Type B pancreatic cell (in vitro differentiated cells): ENCODE measurements at places on chromosomes 11 and 22.

- H3K27me3 ChIP-seq, result peaks cover 3% of the 10 kb centered on the region
- no peak for DNase-seq
- H3K36me3 ChIP-seq, result peaks cover 6% of the 10 kb centered on the region
- H3K4me1 ChIP-seq, result peaks cover 20% of the 10 kb centered on the region
- H3K4me3 ChIP-seq, result no peak overlapping the region
Observed at GRCh38 chr22:25496396-25497064, 67.9 kb upstream of the GRK3 start.

GRCh38 chr22:39809772-39810557, 83.6 kb downstream of the ENTHD1 start:
- no peak for DNase-seq
- peaks cover 38% of the 10 kb centered on the region for H3K27me3 ChIP-seq
- H3K4me1 ChIP-seq, result no peaks in the 10 kb centered on the region
- H3K36me3 ChIP-seq, result no peaks in the 10 kb centered on the region

GRCh38 chr11:62116451-62116850, 7.4 kb upstream of the INCENP start:
- H3K27me3 ChIP-seq, result no peaks in the 10 kb centered on the region
- H3K4me3 ChIP-seq, result no peak overlapping the region
- H3K4me1 ChIP-seq, result no peaks in the 10 kb centered on the region
- no peak for DNase-seq
- no peak overlapping the region for H3K27ac ChIP-seq

GRCh38 chr11:111349191-111349695, 29.8 kb downstream of the POU2AF1 start:
- no peaks in the 10 kb centered on the region for H3K27me3 ChIP-seq
- no peak overlapping the region for H3K4me3 ChIP-seq
- H3K36me3 ChIP-seq, result no peaks in the 10 kb centered on the region
- no peak overlapping the region for H3K27ac ChIP-seq
- peaks cover 21% of the 10 kb centered on the region for H3K4me1 ChIP-seq

GRCh38 chr11:120326845-120327281, 1.8 kb downstream of the TLCD5 start:
- DNase-seq, result no peak
- H3K4me1 ChIP-seq, result peaks cover 22% of the 10 kb centered on the region
- no peak overlapping the region for H3K27ac ChIP-seq
- H3K4me3 ChIP-seq, result peak overlapping the region; percentile 88
- H3K27me3 ChIP-seq, result peaks cover 10% of the 10 kb centered on the region
- H3K36me3 ChIP-seq, result peaks cover 9% of the 10 kb centered on the region

DNA sequence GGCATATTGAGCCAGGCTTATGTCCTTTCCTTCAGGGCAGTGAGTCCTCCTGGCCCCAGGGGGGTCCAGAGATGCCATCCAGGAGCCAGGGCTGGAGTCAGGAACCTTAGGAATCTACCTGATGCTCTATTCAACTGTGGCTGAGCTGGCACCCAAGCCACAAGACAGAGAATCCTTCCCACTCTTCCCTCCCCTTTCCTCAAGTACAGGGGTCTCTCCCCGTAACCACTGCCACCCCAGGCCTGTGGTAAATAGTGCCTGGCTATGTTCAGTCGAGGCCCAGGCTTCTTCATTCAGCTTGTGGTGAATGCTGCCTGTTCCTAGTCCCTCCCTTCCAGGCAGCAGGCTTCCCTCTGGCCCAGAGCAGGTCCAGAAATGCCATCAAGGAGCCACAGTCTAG, 45.5 kb upstream of the THY1 start:
- no peak overlapping the region for H3K4me3 ChIP-seq
- no peak for DNase-seq
- peaks cover 19% of the 10 kb centered on the region for H3K27me3 ChIP-seq
- H3K4me1 ChIP-seq, result no peaks in the 10 kb centered on the region
- no peaks in the 10 kb centered on the region for H3K36me3 ChIP-seq

DNA sequence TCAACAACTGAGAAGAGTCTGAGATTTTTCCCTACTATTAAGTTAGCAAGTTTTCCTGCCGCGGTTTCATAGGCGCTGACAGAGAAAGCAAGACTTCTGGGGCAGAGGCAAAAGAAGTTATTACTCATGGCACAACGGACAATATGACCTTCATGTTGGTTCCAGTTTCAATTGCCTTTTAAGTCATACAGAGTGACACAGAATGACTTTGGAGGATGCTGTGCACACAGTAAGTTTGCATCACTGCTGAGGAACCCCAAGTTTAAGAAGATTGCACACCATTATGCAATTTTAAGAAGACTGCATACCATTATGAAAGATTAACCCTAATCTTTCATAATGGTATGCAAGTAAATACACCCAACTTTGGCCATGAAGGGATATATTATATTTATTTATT, 626.5 kb upstream of the CHORDC1 start:
- no peak for DNase-seq
- H3K36me3 ChIP-seq, result no peaks in the 10 kb centered on the region
- H3K4me3 ChIP-seq, result no peak overlapping the region
- H3K4me1 ChIP-seq, result no peaks in the 10 kb centered on the region
- H3K27ac ChIP-seq, result no peak overlapping the region
- no peaks in the 10 kb centered on the region for H3K27me3 ChIP-seq
